ENCODE measurements at places on chromosomes 2 and 18.

DNA sequence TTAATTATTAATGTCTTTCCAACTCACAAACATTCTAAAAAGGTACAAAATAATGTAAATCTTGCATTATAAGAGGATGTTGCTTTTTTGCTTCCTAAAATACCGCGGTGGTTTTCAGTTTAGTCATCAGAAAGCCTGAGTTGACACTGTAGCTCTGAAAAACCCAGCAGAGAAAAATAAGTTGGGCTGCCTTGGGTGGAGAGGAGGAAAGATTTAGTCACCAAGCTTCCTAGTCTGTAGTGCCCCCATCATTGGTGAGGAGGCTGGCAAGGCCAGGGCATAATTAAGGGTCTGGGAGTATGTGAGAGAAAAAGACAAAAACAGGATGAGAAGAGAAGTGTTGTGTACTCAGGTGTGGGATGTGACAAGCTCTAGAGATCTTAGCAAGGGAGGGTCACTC lies 5.7 kb downstream of the PTPRM start:
- DNase-seq, result no peak

GRCh38 chr2:120917886-120918285 lies 182.2 kb downstream of the GLI2 start:
- DNase-seq, result peak; percentile 7

DNA sequence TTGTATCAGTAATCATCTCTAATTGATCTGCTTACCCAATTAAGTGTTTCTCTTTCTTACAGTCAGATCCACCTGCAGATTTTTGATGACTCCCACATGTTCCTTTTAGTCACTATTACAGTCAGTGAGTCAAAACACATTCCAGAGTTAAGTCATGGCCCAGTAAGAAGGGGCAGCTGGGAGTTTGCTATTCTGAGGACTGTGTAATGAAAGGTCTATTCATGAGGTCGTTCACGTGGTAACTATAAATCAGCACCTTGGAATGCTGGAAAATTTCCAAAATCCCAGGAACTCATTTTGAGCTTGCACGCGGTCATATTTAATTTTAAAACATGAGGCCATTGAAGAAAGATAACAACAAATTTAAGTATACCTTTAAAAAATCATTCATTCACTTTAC lies 252.5 kb downstream of the XIRP2 start:
- no peak for DNase-seq

GRCh38 chr2:191015239-191015638 lies 1.3 kb upstream of the STAT1 start:
- DNase-seq, result no peak

- no peak for DNase-seq
Measured at GRCh38 chr2:879540-879939, 71.1 kb upstream of the SNTG2 start.

DNA sequence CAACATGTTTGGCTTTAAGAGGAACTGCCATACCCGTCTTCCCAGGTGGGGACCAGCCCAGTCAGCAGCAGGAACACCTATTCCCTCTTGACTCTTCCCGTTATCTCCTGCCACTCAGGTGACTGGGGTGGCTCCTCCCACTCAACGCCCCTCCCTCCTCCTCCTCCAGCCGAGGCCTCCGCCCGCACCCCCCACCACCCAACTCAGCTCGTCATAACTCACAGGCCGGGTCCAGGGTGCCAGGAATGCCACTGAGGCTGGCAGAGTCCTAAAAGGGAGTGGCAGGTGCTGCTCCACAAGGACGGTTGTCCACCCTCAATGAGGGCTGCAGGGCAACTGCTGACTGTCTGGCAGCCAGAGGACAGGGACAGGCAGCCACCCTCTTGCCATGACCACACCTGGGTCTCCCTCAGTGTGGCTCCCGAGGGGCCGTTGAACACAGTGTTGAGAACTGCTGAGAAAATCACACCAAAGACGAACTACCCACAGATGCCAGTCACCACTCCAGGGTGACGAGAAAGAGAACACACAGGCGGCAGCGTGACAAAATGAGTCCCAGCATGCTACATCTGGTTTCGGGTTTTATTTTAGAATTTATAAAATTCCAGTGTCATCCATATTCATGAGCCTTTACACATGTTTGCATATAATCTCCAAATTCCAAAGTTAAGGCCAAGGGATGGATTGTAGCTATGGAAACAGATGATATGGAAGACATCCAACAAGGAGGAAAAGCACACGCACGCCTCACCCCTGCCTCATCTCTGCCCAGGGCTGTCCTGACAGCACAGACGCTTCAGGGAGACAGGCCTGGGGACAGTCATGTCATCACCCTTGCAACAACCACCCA lies 38.5 kb downstream of the ANO7 start:
- DNase-seq, result peak; percentile 8

DNA sequence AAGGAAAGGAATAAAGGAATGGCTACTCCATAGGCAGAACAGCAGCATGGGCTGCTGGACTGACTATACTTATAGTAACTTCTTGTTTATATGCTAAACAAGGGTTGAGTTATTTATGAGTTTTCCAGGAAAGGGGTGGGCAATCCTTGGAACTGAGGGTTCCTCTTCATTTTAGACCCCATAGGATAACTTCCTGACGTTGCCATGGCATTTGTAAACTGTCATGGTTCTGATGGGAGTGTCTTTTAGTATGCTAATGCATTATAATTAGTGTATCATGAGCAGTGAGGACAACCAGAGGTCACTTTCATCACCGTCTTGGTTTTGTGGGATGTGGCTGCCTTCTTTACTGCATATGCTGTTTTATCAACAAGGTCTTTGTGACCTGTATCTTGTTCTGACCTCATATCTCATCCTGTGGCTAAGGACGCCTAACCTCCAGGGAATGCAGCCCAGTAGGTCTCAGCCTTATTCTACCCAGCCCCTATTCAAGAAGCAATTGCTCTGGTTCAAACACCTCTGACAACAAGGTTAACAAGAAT lies 98.6 kb upstream of the CABLES1 start:
- DNase-seq, result no peak

DNA sequence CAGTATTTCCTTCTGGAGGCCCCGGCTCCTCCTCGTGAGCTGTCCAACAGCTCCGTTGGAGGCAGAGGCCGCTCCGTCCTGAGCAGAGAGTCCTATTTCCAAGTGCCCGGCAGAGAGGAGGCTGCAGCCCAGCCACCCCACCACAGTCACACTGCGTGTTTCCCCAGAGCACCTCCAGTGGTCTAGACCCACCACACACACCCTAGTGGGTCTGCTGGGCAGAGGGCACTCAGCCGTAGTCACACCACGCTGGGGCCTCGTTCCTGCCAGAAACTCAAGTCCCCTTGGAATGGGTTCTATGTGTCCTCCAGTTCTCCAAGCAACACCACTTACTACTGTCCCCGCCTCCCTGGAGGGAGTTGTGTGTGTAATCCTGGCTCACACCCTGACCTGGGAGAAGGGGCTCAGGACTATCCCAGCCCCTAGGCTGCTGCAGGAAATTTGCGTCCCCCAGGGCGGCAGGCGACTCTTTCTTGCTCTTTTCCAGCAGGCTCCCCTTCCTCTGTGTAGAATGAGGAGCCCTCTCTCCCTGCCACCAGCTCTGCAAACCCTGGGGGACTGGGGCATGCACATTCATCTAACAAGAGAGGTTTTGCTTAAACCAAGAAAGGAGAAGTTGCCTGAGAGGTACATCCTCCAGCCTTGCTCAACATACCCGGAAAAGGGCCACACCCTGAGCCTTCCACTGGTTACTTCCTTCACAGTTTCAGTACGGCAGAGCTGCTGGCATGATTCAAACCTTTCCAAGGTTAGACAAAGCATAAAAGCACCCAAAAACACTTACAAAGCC lies 114.1 kb downstream of the NDUFA10 start:
- no peak for DNase-seq
